Lung microvascular endothelial cell (primary cell): ENCODE measurements at places on chromosomes 4 and X. TPM values are rescaled to one million over a fixed set of nuclear protein-coding genes. Genes with fewer than 3 reads are reported as not detected.

DNA sequence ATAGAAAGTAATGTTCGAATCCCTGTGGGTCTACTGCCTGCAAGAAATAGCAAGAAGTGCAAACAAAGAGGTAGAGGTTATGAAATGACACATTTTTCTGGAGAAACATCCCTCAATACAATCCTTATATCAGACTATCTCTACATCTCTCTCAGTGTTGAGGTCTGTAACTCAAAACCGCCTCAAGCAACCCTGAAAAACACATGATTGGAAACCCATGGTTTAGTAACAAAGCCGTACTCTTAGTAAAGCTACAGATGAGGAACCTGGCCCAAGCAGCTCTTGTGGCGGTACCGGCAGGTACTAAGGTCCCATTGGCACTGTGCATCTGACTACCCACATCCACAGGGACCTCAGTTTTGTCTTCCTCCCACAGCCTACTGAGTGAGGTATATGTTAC is 53.9 kb downstream of the IRF2 start:
- DNase-seq, result no peak

DNA sequence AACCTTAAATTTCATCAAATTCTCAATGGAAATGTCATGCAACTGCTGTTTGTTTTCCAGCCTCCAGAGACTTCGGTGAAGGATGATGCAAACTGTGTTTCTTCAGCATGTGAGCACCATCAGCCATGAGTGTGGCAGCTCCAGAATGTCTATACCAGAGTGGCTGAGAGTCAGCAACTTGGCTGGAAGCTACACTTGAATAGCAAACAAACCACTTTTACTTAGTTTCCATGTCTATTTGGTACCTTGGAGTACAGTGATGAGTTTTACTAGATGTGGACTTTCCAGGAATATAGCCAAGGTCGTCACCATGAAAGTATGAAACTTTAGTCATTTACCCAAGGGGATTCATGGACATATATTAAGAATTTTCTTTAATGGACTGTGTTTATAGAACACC is 4.3 kb upstream of the IL21 start:
- DNase-seq, result no peak

DNA sequence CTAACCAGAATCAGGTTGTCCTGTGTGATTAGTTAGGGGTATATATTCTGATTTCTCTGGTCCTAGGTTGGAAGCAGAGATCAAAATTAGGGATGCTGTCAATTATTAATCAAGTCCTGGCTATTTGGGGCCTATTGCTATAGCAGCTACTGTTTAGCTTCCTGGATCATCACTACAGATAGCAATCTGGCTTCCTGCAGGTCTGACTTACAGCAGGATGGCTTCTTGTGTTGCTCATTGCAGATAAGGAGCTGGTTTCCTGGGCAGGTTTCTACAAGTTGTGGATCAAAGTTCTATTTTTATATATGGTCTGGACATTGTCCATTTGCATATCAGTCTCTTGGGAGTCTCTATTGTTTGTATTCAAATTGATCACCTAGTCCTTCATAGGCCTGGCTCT is 57.7 kb upstream of the C4orf54 start:
- DNase-seq, result peak; percentile 66

- no peak for DNase-seq
Measured at GRCh38 chrX:50198348-50198747, 2.5 kb downstream of the AKAP4 start.

DNA sequence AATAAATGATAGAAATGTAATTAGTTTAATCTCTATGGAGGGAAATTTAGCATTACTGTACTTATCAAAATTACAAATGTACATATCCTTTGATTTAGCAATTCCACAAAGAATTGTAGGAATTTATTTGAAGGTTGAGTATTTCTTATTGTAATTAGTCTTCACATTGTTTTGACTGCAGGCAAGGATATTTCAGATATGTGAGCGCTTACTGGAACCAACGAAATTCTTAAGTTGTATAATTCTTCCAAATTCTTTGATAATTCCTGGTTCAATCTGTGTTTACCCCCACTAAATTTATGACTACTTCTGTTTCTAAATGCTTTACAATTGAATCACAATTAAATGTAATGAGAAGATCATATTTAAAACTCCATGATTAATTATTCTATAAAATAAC is 26.9 kb upstream of the WWC2 start:
- no peak for DNase-seq

DNA sequence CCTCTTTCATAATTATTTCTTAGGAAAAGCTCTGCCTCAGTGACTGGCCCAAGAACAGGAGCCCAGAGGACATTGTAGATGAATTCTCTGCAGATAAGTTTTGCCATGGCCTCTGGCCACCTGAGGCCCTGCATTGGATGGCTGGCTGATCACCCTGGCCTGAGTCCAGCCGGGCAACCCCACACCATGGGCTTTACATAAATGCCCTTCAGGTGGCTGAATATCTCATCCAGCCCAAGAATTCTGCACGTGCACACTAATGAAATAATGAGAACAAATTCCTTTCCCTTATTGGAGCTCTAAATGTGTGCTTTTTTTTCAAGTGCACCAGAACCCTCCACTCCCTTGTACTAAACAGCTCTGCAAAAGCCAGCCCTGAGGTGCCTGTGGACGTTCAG is 65.7 kb downstream of the IRF2 start:
- DNase-seq, result no peak

GRCh38 chrX:38877366-38877765 is 76.1 kb downstream of the MID1IP1 start:
- DNase-seq, result no peak

GRCh38 chr4:54318904-54319303 is 89.8 kb downstream of the PDGFRA start:
- peak; percentile 62 for DNase-seq

- DNase-seq, result no peak
Measured at GRCh38 chr4:35511851-35512250, 732.5 kb downstream of the ARAP2 start.

DNA sequence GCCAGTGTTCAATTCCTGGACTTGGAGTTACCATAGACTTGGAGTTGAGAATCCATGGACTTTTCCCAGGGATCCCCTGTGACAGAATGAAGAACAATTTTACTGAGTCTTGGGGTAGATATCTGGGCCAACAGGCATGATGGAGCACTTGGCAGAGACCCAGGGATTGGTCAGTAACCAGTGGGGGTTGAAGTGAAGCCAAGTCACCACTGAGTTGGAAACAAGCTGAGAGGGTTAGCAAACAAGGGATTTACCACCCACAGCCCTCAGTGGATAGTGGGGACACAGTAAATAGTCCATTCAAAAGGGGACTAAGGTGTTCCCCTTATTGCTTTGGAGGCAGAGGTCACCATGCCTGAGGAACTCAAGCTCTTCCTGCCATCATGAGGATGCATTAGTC is 281.7 kb downstream of the PPP1R2C start:
- DNase-seq, result no peak

GRCh38 chrX:136417806-136418205 is 69.9 kb upstream of the BRS3 start:
- no peak for DNase-seq

- DNase-seq, result no peak
Measured at GRCh38 chr4:84530454-84530853, 31.4 kb upstream of the NKX6-1 start.

DNA sequence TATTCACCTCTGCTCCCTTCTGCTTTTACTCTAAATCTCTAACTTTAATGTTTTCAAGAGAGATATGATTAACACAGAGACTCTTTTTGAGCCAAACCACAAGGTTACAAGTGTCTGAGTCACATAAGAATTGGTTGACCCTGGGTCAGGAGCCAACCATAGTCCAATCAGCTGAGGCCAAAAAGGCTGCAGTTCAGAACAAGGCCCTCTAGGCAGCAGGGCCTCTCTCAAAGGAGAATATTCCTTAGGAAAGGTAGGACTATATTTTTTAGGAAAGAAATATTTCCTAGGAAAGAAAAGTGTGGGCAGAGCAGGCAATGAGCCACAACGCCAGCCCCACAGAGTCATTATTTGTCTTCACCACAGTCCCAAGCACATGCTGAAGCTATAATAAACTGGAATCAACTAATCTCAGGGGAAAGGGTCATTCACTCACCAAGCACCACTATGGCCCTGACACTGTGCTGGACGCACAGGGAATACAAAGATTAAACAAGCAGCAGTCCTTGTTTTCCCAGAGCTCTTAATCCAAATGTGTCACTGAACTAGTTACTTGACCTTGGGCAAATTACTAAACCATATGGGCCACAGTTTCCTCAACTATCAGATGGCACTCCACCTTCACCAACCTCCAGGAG is 2.2 kb downstream of the ATP8A1 start:
- DNase-seq, result peak; percentile 51

- DNase-seq, result no peak
Measured at GRCh38 chr4:92270908-92271307, 32.9 kb upstream of the GRID2 start.

DNA sequence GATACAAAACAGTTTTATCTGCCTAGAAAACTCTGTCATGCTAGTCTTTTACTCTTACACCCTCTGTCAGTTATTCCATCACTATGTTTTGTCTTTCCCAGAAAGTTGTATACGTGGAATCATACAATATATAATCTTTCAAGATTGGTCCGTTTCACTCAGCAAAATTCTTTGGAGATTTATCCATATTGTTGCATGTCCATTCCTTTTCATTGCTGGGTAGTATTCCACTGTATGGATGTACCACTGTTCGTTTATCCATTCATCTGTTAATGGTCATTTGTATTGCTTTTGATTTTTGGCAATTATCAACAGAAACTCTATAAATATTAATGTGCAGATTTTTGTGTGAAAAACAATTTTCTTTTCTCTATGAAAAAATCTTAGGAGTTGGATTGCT is 63.1 kb downstream of the GLUD2 start:
- no peak for DNase-seq

- no peak for DNase-seq
Measured at GRCh38 chrX:75107863-75108509, 48.1 kb downstream of the ABCB7 start.

GRCh38 chrX:129779747-129780146 is at the start of gene SASH3:
SASH3 (plus strand) TSS chrX:129779949; CDS start chrX:129780098, 149 bp downstream.
- no peak for DNase-seq

DNA sequence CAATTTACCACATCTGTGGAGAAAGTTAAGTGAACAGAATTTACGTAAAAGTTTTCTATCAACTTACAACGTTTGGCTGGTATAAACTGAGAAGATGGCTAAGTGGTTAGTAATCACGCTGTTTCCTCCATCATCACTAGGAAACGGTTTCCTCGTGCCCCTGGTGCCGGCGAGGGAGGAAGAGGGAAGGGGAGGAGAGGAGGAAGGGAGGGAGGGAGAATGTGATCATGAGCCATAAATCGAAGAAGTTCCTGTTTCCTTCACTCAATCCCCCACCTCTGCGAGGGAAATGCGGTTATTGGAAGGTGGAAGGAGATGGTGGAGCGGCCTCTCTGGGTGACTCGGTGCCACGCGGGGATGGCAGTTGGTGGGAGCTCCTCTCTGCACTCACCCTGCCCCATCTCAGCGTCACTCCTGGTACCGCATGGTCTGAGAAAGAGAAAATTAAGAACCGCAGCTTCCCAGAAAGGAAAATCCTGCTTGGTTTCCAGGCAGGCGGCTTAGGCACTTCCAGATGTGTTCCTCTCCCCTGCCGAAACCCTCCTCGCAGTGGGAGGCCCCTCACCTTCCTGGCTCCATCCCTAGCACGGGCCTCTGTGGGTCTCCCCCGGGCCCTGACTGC is 216.8 kb downstream of the AFAP1 start:
- no peak for DNase-seq

GRCh38 chrX:24372021-24372763 is 11.8 kb downstream of the SUPT20HL1 start:
- no peak for DNase-seq

- no peak for DNase-seq
Measured at GRCh38 chr4:148330161-148330560, 112.1 kb downstream of the NR3C2 start.

The SHISA3 gene
- 0.44 and 0.60 TPM in 2 replicates for total RNA-seq

The LONRF3 gene
- 15.7 and 44.8 TPM in 2 replicates for total RNA-seq

The MAGEA10 gene
- not detected in 2 replicates for total RNA-seq

The GPRIN3 gene
- total RNA-seq, result 0.40 and 0.65 TPM in 2 replicates

The PLP1 gene
- 0.65 TPM in 1 of 2 replicates, not detected in the other for total RNA-seq
